ENCODE measurements at places on chromosomes 11 and 22.

- no peak for DNase-seq
Measured at GRCh38 chr11:30863209-30863608, 277.1 kb upstream of the MPPED2 start.

- no peak for DNase-seq
Measured at GRCh38 chr11:36306888-36307287, 10.8 kb downstream of the PRR5L start.

GRCh38 chr22:23103199-23103954 is 33.1 kb downstream of the GNAZ start:
- DNase-seq: no peak

GRCh38 chr22:17158568-17159503 is at the start of gene HDHD5:
Gene HDHD5 (minus strand): TSS chr22:17159277. CDS start chr22:17159251, 26 bp downstream.
- DNase-seq: peak; percentile 76

GRCh38 chr11:114316980-114317786 is 21.0 kb downstream of the NNMT start:
- no peak for DNase-seq

DNA sequence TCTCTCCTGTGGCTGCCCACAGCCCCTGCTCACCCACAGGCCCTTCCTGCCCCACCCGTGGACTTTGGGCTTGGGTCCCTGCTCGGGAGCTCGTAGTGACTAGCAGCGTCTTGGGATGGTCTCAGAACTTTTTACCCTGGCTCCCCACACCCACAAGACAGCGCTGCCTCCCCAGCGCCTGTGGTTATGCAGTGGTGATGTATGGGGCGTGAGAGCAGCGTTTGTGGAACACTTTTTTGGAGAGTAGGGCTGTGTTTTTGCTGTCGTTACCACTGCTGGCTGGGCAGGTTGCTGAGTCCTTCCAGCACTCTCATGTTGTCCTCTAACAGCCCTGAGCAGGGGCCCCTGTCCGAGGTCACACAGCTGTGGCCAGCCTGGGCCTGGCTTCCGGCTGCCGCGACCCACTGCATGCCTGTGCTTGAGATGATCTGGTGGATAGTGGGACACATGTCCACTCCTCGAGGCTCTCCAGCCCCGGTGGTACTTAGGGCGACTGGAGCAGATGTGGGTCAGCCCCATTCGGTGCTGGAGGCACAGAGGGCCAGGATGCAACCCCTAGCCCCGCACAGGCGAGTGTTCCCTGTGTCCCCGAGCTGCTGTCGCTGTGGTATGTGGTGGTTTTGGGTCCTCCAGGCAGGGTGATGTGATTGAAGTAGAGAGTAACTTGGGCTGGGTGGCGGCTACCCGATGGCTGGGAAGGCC is 7.1 kb upstream of the GRAMD4 start:
- DNase-seq: peak; percentile 33

- no peak for DNase-seq
Measured at GRCh38 chr22:46770726-46771125, 8.3 kb downstream of the TBC1D22A start.

DNA sequence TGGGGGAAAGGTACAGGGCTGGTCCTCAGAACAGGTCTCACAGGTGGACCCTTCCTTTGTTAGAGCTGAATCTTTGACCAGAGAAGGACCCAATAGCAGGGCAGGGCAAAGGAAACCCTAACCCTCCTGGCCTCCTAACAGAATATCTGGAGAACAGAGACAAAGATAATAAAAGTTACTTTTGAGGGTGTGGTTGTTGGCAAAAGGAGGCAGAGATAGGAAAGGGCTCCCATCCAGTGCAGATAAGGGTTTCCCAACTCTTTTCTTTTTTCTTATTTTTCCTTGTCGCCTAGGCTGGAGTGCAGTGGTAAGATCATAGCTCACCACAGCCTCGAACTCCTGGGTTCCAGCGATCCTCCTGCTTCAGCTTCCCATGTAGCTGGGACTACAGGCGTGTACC is 11.9 kb downstream of the PCSK7 start:
- no peak for DNase-seq

- DNase-seq: no peak
Measured at GRCh38 chr11:35486446-35486845, 39.0 kb downstream of the PAMR1 start.

- DNase-seq: no peak
Measured at GRCh38 chr22:29724843-29725242, 5.0 kb downstream of the CABP7 start.

GRCh38 chr22:22143448-22143847 is 101.1 kb upstream of the VPREB1 start:
- no peak for DNase-seq

GRCh38 chr11:29019960-29020683 is 911.9 kb downstream of the METTL15 start:
- no peak for DNase-seq

DNA sequence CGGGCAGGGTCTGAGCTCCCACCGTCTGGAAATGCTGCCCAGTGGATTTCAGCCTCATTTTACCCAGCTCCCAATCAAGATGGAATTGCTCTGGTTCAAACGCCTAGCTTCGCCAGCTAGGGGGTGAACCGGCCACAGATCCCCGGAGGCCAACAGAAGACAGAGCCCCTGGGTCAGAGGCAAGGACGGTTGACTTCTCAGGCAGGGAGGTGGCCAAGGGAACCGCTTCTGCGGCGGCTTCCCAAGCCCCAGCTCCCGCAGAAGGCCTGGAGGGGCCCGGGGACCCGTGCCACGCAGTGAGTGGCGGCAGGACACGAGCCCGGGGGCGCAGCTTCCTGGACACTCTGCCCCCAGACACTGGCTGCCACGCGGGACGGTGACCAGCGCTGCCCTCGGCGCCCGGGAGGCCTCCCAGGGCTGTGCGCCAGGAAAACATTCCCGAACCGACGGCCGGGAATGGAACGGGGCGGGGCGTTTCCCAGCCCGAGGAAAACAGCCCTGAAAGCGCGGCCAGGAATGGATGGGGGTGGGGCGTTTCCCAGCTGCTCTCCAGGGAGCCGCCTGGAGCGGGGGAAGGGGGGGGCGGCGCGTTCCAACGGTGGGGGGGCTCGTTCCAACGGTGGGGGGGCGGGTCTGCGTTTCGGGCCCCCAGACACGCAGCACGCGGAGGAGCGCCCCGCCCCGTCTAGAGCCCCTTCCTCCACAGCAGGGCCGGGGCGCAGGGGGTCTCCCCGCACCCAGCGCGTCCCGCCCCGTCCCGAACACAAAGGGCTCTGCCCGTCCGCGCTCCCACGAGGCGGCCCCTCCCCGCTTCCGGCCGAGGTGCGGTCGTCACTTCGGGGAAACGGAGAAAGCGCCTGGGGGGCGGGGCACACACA is 13.5 kb upstream of the B4GALNT4 start:
- peak; percentile 90 for DNase-seq

- no peak for DNase-seq
Measured at GRCh38 chr22:44159221-44159620, 21.5 kb upstream of the PARVG start.

- DNase-seq: no peak
Measured at GRCh38 chr11:69240332-69241074, 53.5 kb upstream of the MYEOV start.

DNA sequence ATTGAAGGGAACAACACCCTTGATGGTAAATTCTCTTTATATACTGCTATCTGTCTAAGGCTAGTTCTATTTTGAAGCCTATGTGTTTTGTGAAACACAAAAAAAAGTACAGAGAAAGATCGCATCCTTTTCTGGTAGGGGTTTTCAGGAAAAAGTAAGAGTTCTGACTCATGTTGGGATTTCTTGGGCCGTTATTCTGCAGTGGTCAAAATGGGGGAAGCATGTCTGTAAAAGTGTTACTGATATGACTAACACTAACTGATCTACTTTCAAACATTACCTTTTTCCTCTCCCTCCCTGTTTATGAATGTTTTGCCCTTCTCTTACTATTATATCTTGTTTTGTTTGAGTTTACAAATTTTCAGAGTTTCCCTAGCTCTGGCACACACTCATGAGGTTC is 53.9 kb downstream of the CTNND1 start:
- DNase-seq: no peak

GRCh38 chr22:22401381-22401780 is 107.2 kb downstream of the ZNF280B start:
- no peak for DNase-seq

GRCh38 chr11:63488789-63489188 is 2.2 kb downstream of the PLAAT5 start:
- DNase-seq: no peak

DNA sequence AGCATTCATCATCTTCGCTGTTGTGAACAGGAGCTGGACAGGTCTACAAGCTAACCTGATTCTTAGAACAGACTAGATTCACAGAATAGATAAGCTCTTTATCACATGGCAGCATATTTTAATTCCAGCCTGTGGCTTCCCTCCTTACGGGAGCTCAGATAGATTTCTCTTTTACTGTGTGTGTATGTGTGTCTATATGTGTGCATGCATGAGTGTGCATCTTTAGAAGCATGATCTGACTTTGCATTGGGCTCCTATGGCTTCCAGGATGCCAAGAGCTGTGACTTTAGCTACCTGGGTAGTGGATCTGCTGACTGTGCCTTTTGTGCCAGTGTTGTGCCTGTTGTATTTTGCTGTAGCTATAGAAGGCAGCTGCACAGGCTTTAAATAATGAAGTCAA is 44.3 kb downstream of the ZNRF3 start:
- DNase-seq: no peak

GRCh38 chr22:44468973-44469372 is 29.1 kb downstream of the RTL6 start:
- no peak for DNase-seq

- DNase-seq: no peak
Measured at GRCh38 chr11:89490981-89491690, at the start of gene NOX4. Gene NOX4 (minus strand): TSS chr11:89491375. CDS start chr11:89491246, 129 bp downstream.

- DNase-seq: peak; percentile 72
Measured at GRCh38 chr22:30286813-30287647, 2.3 kb downstream of the CASTOR1 start.

DNA sequence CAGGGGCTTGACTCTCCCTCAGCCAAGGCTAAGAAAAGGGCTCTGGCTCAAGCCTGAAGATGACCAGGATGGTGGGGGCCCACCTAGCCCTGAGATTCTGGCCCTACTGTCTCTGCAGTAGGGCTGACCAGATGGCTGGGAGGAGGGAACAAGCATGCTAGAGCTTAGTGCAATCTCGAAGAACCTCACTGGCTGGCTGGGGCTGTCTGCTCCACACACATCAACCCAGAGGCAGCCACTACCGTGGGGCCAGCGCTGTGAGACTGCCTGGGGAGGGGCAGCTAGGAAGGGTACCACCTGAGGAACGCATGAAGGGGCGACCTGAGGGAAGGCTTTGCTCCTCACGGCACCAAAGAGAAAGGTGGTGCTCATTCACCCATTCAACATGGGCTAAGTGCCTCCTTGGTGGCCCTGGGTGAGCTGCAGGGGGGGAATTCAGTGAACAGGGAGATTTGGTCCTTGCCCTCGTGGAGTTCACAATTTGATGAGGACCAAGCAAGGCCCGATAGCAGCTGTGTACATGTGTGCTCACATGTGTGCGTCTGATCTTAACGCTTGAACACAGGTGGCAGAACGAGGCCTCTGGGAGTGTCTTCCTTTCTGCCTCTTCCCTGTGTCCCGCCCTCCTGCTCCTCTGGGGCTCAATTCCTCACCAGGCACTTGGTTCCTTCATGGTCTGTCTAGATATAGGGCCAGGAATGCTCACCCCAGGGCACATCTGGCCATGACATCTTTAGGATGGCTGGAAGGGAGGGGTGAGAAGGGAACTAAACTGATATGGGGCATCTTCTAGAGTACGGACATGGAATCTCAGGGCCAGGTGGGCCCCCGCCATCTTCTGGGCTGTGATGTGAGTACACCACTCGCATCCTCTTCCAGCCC is 102.3 kb upstream of the PITPNB start:
- DNase-seq: no peak

DNA sequence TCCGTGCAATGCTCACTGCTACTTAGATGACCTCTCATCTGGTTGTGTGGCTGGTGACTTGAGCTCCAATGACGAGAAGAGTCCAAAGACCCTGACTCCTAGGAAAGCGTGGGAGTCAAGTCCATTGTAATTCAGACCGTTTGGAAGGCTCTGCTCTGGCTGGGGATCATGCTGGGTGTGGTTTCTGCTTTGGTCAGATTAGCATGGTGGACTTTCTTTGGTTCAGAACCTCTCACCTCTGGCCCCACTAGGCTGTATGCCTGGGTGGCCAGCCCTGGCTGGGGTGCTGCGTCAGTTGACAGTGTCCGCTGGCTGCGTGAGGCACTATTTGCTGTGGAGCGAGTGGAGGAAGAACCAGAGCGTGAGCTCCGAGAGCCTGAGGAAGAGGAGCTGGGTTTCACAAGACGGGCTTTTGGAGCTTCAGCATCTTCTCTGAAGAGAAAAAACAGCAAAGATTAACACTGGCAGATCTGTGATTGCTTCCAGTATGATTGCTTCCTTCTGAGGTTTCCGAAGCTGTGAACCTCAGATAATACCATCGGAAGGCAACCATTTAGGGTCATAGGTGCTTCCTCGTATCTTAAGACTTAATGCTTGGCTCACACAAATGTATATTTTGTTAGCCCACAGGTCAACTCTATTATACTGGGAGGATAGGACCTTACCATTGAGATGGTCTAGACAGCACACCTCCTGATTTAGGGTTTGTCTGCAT is 11.6 kb upstream of the HSPA8 start:
- DNase-seq: no peak

- no peak for DNase-seq
Measured at GRCh38 chr11:8258289-8258688, 5.4 kb downstream of the LMO1 start.

GRCh38 chr11:13338019-13338426 is 60.4 kb downstream of the BMAL1 start:
- no peak for DNase-seq

- DNase-seq: no peak
Measured at GRCh38 chr11:66768088-66768521, 39.1 kb upstream of the SPTBN2 start.

Measured in T-cell (primary cell).